ENCODE measurements at places on chromosomes 4 and X. TPM values are rescaled to one million over a fixed set of nuclear protein-coding genes. Genes with fewer than 3 reads are reported as not detected.

The TMEM271 gene
- not detected for total RNA-seq

The SLIT2 gene
- 46.4 TPM for total RNA-seq

The FAM47A gene
- total RNA-seq = not detected

The DMD gene
- total RNA-seq = 10.3 TPM

The NRK gene
- total RNA-seq = 4.1 TPM

All from fibroblast of the aortic adventitia (primary cell).